Activated CD4-positive, alpha-beta memory T cell treated with anti-CD3 and anti-CD28 coated beads, Interleukin-2, amount 10 ng/mL, durations not matched to agents 7 days and 5 days (primary cell): ENCODE measurements at places on chromosomes 7 and 10.

DNA sequence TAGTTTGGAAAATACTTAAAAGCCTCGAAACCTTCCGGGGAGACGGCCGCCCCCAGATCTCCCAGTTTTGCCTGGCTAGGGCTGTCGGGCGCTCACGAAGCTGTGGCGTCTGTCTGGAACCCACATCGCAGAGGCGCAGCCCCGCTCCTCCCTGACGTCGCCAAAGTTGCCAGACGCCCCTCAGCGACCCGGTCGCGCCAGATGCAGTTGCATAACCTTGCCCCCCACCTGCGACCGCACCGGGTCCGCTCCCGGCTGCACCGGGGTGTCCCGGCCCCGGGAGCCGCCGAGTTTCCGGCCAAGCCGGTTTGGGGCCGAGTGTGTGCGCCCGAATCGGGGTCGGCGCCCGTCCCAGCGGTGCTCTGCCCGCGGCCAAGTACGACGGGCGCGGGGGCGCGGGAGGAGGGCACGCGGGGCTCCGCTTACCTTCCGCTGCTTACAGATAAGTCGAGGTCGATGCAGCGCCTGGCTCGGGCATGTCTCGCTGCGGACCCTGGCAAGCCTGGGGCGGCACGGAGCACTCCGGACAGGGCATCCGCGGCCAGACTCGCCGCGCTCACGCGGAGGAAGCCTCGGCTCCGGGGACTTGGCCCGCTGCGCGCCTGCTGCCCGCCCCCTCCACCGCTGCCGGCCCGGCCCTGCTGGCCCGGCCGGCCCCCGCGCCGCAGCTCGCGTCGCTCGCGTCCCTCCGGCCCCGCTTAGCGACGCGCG, 665 bp downstream of the INSYN2A start:
- DNase-seq, result no peak
- H3K36me3 ChIP-seq, result no peaks in the 10 kb centered on the region
- peaks cover 29% of the 10 kb centered on the region for H3K27me3 ChIP-seq
- H3K4me1 ChIP-seq, result no peaks in the 10 kb centered on the region
- H3K27ac ChIP-seq, result no peak overlapping the region
- no peak overlapping the region for H3K4me3 ChIP-seq

GRCh38 chr10:42707234-42707633, 68.9 kb upstream of the ZNF33B start:
- no peak for DNase-seq
- no peak overlapping the region for H3K27ac ChIP-seq
- no peaks in the 10 kb centered on the region for H3K4me1 ChIP-seq
- H3K27me3 ChIP-seq, result no peaks in the 10 kb centered on the region

DNA sequence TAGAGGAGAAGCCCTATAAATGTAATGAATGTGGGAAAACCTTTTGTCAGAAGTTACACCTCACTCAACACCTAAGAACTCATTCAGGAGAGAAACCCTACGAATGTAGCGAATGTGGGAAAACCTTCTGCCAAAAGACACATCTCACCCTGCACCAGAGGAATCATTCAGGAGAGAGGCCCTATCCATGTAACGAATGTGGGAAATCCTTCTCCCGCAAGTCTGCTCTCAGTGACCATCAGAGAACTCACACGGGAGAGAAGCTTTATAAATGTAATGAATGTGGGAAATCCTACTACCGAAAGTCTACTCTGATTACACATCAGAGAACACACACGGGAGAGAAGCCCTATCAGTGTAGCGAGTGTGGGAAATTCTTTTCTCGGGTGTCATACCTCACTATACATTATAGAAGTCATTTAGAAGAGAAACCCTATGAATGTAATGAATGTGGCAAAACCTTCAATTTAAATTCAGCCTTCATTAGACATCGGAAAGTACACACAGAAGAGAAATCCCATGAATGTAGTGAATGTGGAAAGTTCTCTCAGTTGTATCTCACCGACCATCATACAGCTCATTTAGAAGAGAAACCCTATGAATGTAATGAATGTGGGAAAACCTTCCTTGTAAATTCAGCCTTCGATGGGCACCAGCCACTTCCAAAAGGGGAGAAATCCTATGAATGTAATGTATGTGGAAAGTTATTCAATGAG, 18.9 kb downstream of the RBAK start:
- H3K4me1 ChIP-seq, result no peaks in the 10 kb centered on the region
- no peak overlapping the region for H3K27ac ChIP-seq
- no peak overlapping the region for H3K4me3 ChIP-seq
- H3K36me3 ChIP-seq, result peaks cover 88% of the 10 kb centered on the region
- no peak for DNase-seq

DNA sequence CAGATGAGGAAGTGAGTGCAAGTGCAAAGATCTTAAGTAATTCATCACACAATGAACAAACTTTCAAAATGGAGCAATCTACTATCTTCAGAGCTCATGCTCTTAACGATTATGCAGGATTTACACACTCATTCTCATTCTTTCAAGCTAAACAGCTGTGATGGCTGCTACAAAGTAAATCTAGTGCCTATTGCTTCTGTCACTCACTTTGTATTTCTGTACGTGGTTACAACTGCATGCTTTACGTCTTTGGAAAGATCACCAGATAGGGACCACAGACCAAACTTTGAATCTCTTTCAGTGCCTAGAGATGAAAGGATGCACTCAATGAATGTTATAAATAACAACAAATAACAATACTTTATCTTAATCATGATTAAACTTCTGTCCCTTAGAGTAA, 194.6 kb downstream of the MAGI2 start:
- no peak overlapping the region for H3K27ac ChIP-seq
- H3K4me3 ChIP-seq, result no peak overlapping the region
- H3K27me3 ChIP-seq, result no peaks in the 10 kb centered on the region
- no peaks in the 10 kb centered on the region for H3K4me1 ChIP-seq
- H3K36me3 ChIP-seq, result no peaks in the 10 kb centered on the region
- no peak for DNase-seq

DNA sequence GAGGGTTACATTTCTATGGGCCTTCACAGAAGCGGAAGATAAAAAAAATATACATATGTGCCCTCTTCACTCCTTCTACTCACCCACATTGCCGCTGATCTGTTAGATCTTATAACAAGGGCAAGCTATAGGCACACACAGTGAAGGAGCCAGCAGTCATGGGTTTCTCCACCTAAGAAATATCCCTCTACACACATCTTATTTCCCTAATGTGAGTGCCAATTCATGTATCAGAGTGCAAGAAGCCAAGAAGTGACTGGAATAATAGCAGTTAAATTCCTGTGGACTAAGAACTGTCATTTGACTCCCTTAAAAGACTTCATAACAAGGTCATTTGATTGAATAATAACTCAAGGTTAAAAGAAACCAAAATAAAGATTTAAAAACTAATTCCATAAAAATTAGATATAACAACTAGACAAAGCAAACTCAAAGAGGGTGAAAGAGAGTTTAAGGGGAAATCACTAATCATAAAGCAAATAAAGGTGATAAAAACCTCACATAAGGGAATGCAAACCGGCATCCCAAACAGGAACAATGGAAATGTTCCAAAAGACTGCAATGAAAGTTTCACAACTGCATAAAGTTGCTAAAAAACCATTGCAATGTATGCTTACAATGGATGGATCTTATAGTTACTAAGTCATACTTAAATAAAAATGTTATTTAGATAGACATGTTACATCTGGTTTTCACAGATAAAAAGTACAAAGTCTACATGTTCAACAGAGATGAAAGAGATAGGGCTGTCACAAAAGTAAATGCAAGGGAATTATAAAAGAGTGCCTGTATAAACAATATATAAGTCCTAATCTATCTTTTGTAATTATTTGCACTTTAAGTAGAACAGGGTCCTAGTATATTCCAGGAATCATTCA, 42.8 kb downstream of the ARHGAP21 start:
- no peaks in the 10 kb centered on the region for H3K27me3 ChIP-seq
- no peaks in the 10 kb centered on the region for H3K36me3 ChIP-seq
- H3K27ac ChIP-seq, result no peak overlapping the region
- no peaks in the 10 kb centered on the region for H3K4me1 ChIP-seq

DNA sequence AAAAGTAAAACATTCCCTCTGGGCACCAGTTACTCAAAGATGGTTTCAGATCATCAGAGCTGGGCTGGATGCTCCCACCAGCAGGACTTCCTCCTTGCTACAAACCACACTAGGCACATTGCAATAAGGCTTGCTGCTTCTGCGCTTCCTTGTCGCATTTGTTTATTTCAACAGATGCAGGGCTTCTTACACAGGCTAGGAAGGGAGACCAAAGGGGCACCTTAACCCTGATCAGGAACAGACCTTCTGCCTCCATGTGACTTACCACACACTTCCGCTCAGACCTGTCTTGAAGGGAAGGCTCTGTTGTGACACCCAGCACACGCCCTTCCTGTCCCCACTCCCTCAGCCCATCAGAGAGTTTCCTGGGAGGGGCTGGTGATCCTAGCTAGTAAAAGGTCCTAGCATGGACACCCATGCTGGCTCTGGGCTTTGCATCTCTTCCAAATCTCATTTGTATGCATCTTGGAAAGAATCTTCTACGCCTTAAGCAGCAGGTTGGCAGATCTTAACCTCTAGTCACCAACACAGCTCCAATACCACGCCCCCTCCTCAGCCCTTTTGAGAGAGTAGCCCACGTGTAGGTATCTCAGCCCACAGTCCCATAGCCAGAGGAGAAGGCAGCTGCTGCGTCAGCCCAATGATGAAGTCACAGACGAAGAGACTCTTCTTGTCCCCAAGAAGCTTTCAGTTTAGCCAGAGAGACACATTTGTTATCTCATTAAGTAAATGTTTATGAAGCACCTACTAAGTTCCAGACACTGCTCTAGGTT, 47.1 kb upstream of the SVIL start:
- H3K4me1 ChIP-seq, result peaks cover 43% of the 10 kb centered on the region
- H3K27ac ChIP-seq, result peak overlapping the region; percentile 90
- peaks cover 61% of the 10 kb centered on the region for H3K36me3 ChIP-seq
- H3K4me3 ChIP-seq, result peak overlapping the region; percentile 44
- peak; percentile 83 for DNase-seq
- H3K27me3 ChIP-seq, result no peaks in the 10 kb centered on the region

DNA sequence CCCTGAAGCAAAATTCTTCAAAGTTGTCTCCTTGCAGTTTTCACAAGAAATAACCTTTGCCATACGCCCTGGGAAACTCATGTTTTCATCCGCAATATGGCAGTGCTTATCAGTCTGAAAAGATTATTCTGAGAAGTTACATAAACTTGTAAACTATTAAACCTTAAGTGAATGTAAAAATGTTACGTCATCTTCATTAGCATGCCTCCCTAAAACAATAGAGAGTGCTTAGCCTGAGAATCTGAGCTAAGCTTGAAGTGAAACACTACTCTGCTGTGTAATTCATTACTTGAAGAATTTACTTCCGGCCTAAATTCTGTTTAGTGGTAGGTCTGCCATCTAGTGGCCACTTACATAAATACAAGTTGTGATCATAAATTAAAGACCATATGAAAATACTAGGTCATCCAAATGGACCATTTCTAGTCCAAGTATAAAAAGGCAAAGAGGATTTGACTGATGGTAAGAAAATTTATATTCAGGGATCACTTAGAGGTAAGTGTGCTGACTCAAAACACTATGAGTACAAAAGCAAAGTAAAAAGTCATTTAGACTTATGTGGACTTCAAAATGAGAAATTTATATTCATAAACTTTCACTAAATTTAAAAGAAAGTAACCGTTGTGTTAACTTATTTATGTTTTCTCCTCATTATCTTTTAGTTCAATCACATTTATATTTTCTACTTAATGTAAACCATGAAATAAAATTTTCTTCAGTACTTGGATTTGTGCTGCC, 745.1 kb upstream of the LRRTM3 start:
- no peak overlapping the region for H3K27ac ChIP-seq
- no peak overlapping the region for H3K4me3 ChIP-seq
- H3K4me1 ChIP-seq, result no peaks in the 10 kb centered on the region
- H3K36me3 ChIP-seq, result no peaks in the 10 kb centered on the region

GRCh38 chr7:133859871-133860450, 267.2 kb upstream of the LRGUK start:
- H3K4me1 ChIP-seq, result no peaks in the 10 kb centered on the region
- H3K27me3 ChIP-seq, result no peaks in the 10 kb centered on the region
- H3K27ac ChIP-seq, result no peak overlapping the region
- DNase-seq, result no peak
- no peaks in the 10 kb centered on the region for H3K36me3 ChIP-seq
- no peak overlapping the region for H3K4me3 ChIP-seq

GRCh38 chr10:105800641-105801040, 1159.6 kb downstream of the SORCS3 start:
- no peaks in the 10 kb centered on the region for H3K27me3 ChIP-seq
- H3K27ac ChIP-seq, result no peak overlapping the region
- no peak overlapping the region for H3K4me3 ChIP-seq
- H3K36me3 ChIP-seq, result no peaks in the 10 kb centered on the region
- no peaks in the 10 kb centered on the region for H3K4me1 ChIP-seq

GRCh38 chr7:16035392-16035791, 348.9 kb upstream of the MEOX2 start:
- H3K27me3 ChIP-seq, result no peaks in the 10 kb centered on the region
- H3K27ac ChIP-seq, result no peak overlapping the region
- H3K4me3 ChIP-seq, result no peak overlapping the region
- no peaks in the 10 kb centered on the region for H3K4me1 ChIP-seq
- DNase-seq, result no peak
- no peaks in the 10 kb centered on the region for H3K36me3 ChIP-seq

DNA sequence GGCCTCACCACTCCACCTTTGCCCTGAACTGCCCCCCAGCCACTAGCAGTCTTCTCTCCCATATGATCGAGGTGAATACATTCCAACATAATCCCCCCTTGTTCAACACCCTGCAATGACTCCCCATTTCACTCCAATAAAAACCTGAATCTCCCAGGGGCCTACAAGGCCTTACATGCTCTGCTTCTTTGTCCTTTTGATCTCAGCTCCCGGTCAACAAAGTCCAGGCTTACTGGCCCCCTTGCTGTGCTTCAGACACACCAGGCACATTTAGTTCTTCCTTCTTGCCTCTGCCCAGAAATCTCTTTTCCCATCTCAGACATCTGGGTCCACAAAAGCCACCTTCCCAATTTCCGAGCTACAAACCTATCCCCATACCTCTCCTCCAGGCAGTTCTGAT, 14.0 kb downstream of the MET start:
- H3K4me3 ChIP-seq, result no peak overlapping the region
- H3K27me3 ChIP-seq, result peaks cover 40% of the 10 kb centered on the region
- peaks cover 3% of the 10 kb centered on the region for H3K36me3 ChIP-seq
- no peak overlapping the region for H3K27ac ChIP-seq
- no peaks in the 10 kb centered on the region for H3K4me1 ChIP-seq

DNA sequence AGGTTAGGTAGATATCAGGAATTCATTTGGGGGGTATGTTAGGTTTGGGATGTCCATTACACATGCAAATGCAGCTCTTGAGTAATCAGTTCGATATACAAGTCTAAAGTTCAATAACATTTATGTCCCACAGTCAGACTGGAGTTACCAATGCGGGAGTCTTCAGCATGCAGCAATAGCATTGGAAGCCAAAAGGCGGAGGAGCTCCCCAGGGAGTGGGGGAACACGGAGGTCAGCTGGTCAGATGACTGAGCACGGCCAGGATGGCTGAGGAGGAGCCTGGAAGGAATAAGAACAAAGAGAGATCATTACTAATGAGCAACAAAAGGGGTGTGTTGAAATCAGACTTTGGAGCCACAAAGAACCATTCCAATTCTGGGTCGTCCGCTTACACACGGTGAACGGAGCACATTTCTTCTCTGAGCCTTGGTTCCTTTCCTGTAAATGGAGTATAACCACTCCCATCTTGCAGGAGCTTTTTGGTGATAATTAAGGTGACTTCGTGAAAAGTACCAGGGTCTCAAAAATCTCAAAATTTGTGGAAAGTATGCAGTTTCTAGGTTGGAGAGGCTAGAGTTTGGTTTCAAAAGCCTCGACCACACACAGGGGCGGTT, 478 bp upstream of the ZNF22 start:
- peaks cover 53% of the 10 kb centered on the region for H3K4me1 ChIP-seq
- peak overlapping the region; percentile 78 for H3K4me3 ChIP-seq
- peaks cover 10% of the 10 kb centered on the region for H3K27me3 ChIP-seq
